Ascending aorta (tissue), 2 donors: ENCODE measurements at places on chromosomes 12 and 14. TPM values are rescaled to one million over a fixed set of nuclear protein-coding genes. Genes with fewer than 3 reads are reported as not detected.

GRCh38 chr12:127628645-127629044 is 638.3 kb upstream of the TMEM132C start:
- no peaks in the 10 kb centered on the region for H3K27me3 ChIP-seq
- H3K27ac ChIP-seq, result no peak overlapping the region
- H3K36me3 ChIP-seq, result no peaks in the 10 kb centered on the region
- H3K4me1 ChIP-seq, result no peaks in the 10 kb centered on the region
- H3K4me3 ChIP-seq, result no peak overlapping the region
- no peak for DNase-seq

DNA sequence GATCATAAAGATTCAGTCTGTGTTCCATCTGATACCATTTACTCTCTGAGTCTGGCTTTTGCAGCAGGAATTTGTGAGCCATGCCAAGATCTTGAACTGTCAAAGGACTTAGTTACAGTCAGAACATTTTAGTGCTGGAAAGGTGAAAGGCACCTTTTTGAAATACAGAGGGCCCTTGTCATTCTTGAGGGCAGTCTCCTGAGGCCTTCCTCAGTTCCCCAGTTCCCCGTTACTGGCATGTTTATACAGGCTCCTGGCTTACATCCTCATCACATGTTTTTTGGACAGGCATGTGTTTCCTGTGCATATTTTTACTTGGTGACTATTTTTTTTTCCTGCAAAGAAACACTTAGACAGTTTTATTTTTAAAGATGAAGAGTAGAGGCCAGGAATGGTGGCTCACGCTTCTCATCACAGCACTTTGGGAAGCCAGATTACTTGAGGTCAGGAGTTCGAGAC is 21.0 kb downstream of the CFAP54 start:
- H3K4me1 ChIP-seq, result no peaks in the 10 kb centered on the region
- no peak for DNase-seq
- H3K36me3 ChIP-seq, result no peaks in the 10 kb centered on the region
- peak overlapping the region; percentile 63 for H3K27ac ChIP-seq

DNA sequence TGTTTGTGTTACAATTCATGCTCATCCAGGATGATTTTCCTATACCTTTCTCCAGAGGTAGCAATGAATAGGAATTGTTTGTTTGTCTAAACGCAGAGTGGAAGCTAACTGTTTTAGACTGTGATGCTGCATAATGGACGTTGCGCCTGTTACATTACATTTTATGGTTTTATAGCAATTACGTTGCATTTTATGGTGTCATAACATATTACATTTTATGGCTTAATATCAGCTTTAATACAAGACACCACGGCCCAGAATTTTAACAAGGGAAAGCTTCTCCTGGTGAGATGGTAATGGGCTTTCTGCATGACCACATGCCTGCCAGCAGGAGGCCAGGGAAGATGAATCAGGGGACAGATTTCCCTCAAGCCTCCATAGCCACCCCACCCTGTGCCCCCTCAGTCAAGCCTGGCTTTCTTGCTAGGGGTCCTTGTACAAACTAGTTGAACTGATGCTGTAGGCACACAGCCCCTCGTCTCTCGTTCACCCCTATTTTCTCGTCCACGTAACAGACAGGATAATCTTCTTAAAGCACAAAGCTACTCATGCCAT is 56.5 kb downstream of the HSPB8 start:
- H3K4me3 ChIP-seq, result no peak overlapping the region
- H3K36me3 ChIP-seq, result no peaks in the 10 kb centered on the region
- peaks cover 6% of the 10 kb centered on the region for H3K4me1 ChIP-seq
- DNase-seq, result no peak
- H3K27me3 ChIP-seq, result no peaks in the 10 kb centered on the region

- no peaks in the 10 kb centered on the region for H3K27me3 ChIP-seq
- peaks cover 6% of the 10 kb centered on the region for H3K36me3 ChIP-seq
- no peaks in the 10 kb centered on the region for H3K4me1 ChIP-seq
- no peak overlapping the region for H3K27ac ChIP-seq
- no peak overlapping the region for H3K4me3 ChIP-seq
- no peak for DNase-seq
Measured at GRCh38 chr12:96263449-96263902, 69.3 kb downstream of the ELK3 start.

DNA sequence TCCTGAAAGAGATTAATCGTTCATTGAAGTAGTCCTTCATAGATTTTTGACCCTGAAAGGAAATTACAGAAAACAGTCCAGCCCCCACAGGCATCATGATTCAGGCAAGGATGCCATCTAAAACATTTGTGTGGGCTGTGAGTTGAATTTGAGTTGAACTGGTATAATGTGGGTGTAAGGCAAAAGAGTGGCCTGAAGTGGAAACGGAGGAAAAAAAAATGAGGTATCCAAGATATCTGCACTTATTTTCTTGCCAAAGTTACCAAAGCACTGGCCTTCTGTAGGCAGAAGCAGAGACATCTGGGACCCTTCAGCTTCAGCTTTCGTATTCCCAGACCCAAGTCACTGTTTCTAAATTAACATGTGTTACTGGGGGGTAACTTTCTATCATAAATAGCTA is 105.1 kb upstream of the DIO2 start:
- H3K27me3 ChIP-seq, result no peaks in the 10 kb centered on the region
- H3K27ac ChIP-seq, result no peak overlapping the region
- H3K36me3 ChIP-seq, result no peaks in the 10 kb centered on the region
- no peak overlapping the region for H3K4me3 ChIP-seq
- DNase-seq, result no peak
- no peaks in the 10 kb centered on the region for H3K4me1 ChIP-seq

DNA sequence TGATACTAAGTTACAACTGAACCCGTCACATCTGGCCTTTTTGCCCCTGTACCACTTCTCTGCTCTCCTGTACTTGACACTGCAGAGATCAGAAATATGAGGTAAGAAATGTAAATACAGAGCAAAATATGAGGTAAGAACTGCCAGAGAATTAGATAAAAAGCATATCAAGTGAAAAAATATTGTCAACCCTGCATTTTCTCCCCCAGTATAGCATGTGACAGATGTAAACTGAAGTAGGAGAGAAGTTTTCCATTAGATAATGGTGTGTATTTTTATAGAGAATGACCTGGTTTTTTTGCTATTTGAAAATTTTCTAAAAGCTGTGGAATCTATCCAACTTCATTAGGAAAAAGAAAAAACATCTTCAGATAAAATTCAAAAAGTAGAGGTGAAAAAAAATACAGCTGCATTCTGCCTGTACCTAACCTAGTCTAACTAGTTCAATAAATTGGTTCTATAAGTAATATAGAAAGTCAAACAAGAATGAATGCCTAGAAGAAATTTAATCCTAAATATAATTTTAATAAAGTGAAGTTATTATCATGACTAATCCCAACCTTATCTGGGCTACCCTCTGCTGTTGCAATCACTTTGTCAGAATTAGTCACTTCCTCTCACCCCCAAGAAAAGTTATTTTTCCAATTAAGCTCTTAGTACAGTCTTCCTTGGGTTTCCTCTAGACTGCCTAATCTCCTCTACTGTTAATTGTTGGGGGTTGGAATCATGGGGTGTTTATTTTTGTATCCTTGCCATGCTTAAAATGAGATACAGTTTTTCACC is 210.0 kb downstream of the RASSF9 start:
- DNase-seq, result no peak
- no peaks in the 10 kb centered on the region for H3K4me1 ChIP-seq
- H3K4me3 ChIP-seq, result no peak overlapping the region
- no peak overlapping the region for H3K27ac ChIP-seq

- H3K4me3 ChIP-seq, result no peak overlapping the region
- H3K4me1 ChIP-seq, result no peaks in the 10 kb centered on the region
- no peak for DNase-seq
- no peaks in the 10 kb centered on the region for H3K27me3 ChIP-seq
- no peaks in the 10 kb centered on the region for H3K36me3 ChIP-seq
- no peak overlapping the region for H3K27ac ChIP-seq
Measured at GRCh38 chr12:23221066-23221465, 596.1 kb downstream of the ETNK1 start.

GRCh38 chr12:10067942-10068341 is 30.8 kb downstream of the CLEC1A start:
- H3K27ac ChIP-seq, result no peak overlapping the region
- H3K27me3 ChIP-seq, result no peaks in the 10 kb centered on the region
- H3K4me3 ChIP-seq, result no peak overlapping the region
- H3K4me1 ChIP-seq, result no peaks in the 10 kb centered on the region
- no peaks in the 10 kb centered on the region for H3K36me3 ChIP-seq

DNA sequence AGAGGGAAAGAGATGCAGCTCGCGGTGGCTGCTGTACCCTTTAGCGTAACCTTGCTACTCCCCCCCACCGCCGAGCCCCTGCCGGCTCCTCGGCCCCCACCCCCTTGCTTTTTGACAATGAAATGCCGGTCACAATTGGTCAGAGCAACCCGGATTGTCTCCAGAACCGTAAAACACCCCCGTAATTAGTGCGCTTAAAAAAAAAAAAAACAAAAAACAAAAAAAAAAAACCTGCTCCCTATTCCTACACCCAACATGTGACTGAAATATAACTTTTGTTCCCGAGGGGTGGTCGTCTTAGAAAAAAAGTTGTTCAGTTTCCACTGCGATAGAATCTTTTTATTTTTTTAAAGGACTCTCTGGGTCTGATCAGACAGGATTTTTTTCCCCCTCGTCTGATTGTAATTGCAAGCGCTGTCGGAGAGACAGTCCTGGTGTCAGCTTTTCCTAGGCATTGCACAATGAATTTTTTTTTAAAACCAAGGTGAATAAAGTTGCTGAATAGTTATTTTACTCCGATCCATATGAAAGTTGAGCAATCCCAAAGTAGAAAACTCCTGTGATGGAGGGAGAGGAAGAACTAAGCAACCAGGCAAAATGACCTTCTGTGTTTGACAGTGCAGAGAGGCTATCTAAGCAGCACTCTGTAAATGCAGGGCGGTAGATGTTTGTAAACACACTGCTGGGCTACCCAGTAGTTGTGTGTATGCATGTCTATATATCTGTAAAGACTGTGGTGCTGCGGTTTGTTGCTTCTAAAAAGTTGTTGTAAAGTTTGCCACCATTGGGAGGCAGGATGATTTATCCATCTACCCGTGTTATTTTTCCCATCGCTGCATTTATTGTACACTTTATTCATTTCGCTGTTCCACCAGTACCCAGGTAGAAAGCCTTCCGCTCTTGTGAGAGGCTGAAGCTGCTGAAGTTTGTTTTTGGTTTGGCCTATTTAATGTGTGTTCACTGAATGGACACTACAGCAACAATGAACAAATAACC is 1.1 kb downstream of the ETV6 start:
- peak overlapping the region; percentile 95 for H3K27ac ChIP-seq
- no peak for DNase-seq
- peaks cover 3% of the 10 kb centered on the region for H3K4me1 ChIP-seq
- peak overlapping the region; percentile 73 for H3K4me3 ChIP-seq
- no peaks in the 10 kb centered on the region for H3K27me3 ChIP-seq

- no peak overlapping the region for H3K4me3 ChIP-seq
- H3K36me3 ChIP-seq, result no peaks in the 10 kb centered on the region
- no peaks in the 10 kb centered on the region for H3K4me1 ChIP-seq
Measured at GRCh38 chr12:119055977-119056376, 74.6 kb downstream of the SRRM4 start.

- no peaks in the 10 kb centered on the region for H3K36me3 ChIP-seq
- H3K4me3 ChIP-seq, result peak overlapping the region; percentile 69
- H3K4me1 ChIP-seq, result peaks cover 11% of the 10 kb centered on the region
- peak overlapping the region; percentile 92 for H3K27ac ChIP-seq
- no peak for DNase-seq
Measured at GRCh38 chr12:104959335-104959841, 1.3 kb upstream of the SLC41A2 start.

GRCh38 chr12:100539202-100539601 is 34.3 kb upstream of the GAS2L3 start:
- no peak overlapping the region for H3K27ac ChIP-seq
- H3K4me3 ChIP-seq, result no peak overlapping the region
- H3K4me1 ChIP-seq, result no peaks in the 10 kb centered on the region
- no peaks in the 10 kb centered on the region for H3K27me3 ChIP-seq

DNA sequence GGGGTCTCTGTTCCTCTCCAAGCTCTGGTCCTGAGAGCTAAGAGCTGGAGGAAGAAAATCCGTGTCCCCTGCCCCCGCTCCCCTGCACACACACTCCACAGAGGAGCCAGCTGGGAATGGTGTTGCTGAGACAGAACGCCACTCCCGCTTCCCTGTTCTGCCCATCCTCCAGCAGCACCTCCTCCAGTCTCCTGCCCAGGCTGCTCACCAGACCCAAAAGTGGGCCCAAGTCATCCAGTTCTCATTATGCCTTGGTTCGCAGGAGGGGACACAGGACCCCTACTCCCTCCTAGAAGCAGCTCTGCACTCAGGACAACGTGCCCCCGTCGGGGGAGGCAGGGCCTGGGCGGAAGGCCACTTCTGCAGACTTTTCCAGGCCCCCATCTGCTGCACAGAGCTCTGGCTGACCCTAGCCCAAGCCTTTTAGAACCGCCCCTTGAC is 830 bp upstream of the TRMT61A start:
- H3K4me3 ChIP-seq, result peak overlapping the region; percentile 76
- no peak for DNase-seq
- H3K27me3 ChIP-seq, result no peaks in the 10 kb centered on the region
- peaks cover 8% of the 10 kb centered on the region for H3K4me1 ChIP-seq
- H3K27ac ChIP-seq, result peak overlapping the region; percentile 84
- no peaks in the 10 kb centered on the region for H3K36me3 ChIP-seq

- no peak overlapping the region for H3K4me3 ChIP-seq
- H3K4me1 ChIP-seq, result no peaks in the 10 kb centered on the region
- H3K36me3 ChIP-seq, result no peaks in the 10 kb centered on the region
- DNase-seq, result no peak
- no peaks in the 10 kb centered on the region for H3K27me3 ChIP-seq
Measured at GRCh38 chr12:1332327-1332726, 262.1 kb downstream of the FBXL14 start.

GRCh38 chr12:39622306-39622705 is 2.7 kb upstream of the ABCD2 start:
- H3K36me3 ChIP-seq, result no peaks in the 10 kb centered on the region
- H3K27me3 ChIP-seq, result no peaks in the 10 kb centered on the region
- H3K27ac ChIP-seq, result no peak overlapping the region
- no peak overlapping the region for H3K4me3 ChIP-seq
- no peak for DNase-seq
- H3K4me1 ChIP-seq, result no peaks in the 10 kb centered on the region

DNA sequence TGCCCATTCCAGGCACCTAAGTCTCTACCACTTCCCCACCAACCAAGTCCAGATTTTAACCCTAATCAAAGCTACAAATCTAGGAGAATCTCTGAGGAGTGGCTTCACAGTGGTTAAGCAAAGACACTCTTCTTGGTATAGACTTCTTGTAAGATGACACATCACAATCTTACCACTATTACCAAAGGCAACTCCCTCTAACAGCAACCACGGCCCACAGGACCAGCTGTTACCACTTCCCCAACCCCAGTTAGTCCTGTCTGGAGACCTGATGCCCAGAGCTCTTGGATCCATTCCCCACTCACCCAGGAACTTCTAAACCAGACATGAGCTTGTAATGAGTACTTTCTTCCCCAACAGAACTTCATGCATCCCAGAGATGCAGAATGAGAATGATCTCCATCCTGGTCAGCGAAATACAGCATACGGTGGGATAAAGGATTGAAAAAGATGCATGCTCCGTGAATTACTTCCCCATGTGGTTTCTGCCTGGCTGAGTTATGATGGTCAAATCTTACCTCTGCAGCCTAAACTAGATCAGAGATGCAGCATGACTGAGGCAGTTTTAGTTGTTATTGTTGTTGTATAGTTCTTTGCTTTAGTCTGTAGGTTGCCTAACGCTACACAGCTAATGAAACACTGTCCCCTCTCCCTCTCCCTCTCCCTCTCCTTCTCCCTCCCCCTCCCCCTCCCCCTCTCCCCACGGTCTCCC is 87.7 kb upstream of the FOXN3 start:
- no peak overlapping the region for H3K27ac ChIP-seq
- peaks cover 5% of the 10 kb centered on the region for H3K4me1 ChIP-seq
- H3K27me3 ChIP-seq, result no peaks in the 10 kb centered on the region
- H3K4me3 ChIP-seq, result no peak overlapping the region
- DNase-seq, result no peak
- no peaks in the 10 kb centered on the region for H3K36me3 ChIP-seq

COQ5 gene
- 5.9 TPM for total RNA-seq

P2RX2 gene
- not detected for total RNA-seq

RERG gene
- 55.7 TPM for total RNA-seq

PNMA1 gene
- 30.2 TPM for total RNA-seq
